ENCODE measurements at places on chromosomes 1 and 21.
A peak's percentile ranks its signal among the peaks of the same experiment; 100 is the strongest.

GRCh38 chr1:237655778-237656177, 234.9 kb downstream of the ZP4 start:
- no peak for DNase-seq

GRCh38 chr1:226938903-226939437, 1.1 kb upstream of the COQ8A start:
- DNase-seq, result no peak

- DNase-seq, result no peak
Observed at GRCh38 chr1:6498576-6499111, 7.2 kb upstream of the PLEKHG5 start.

DNA sequence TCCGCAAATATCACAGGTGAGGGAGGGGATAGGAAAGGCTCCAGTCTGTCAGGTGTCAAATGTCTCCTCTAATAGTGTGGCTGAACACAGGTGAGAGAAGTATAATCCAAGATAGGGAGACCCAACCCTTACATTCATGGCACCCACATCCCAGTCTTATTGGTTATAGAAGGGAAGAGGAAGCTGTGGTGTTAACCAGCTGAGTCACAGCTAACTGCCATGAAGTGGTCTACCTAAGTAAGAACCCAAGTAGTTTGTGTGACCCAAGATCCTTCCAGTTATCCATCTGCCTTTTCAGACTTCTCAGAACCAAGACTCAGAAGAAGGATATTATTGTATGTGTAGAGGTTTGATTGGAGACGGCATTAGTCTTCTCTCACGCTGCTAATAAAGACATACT, 37.1 kb downstream of the DDAH1 start:
- no peak for DNase-seq

GRCh38 chr1:13478692-13479091, 35.1 kb downstream of the LRRC38 start:
- DNase-seq, result no peak

- peak; percentile 26 for DNase-seq
Observed at GRCh38 chr21:37460196-37460595, 93.6 kb downstream of the DYRK1A start.

GRCh38 chr1:152020849-152021248, 16.0 kb downstream of the S100A11 start:
- no peak for DNase-seq

DNA sequence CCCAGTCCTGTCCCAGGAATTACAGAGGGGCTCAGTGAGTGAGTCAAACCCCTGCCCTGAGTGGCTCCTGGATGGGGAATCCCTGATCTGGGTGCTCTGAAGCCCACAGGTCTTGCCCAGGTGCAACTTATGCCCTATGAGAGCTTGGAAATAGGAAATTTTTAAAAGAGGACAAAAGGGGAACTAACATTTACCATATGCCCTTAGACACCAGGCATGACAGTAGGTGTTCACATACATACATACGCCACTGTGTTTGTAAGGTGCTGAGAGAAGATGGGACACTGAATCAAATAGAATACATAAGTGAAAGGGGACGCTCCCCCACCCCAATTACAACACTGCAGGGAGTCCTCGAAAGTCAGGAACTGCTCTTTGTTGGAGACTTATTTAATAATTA, 1.4 kb downstream of the CFAP45 start:
- no peak for DNase-seq

DNA sequence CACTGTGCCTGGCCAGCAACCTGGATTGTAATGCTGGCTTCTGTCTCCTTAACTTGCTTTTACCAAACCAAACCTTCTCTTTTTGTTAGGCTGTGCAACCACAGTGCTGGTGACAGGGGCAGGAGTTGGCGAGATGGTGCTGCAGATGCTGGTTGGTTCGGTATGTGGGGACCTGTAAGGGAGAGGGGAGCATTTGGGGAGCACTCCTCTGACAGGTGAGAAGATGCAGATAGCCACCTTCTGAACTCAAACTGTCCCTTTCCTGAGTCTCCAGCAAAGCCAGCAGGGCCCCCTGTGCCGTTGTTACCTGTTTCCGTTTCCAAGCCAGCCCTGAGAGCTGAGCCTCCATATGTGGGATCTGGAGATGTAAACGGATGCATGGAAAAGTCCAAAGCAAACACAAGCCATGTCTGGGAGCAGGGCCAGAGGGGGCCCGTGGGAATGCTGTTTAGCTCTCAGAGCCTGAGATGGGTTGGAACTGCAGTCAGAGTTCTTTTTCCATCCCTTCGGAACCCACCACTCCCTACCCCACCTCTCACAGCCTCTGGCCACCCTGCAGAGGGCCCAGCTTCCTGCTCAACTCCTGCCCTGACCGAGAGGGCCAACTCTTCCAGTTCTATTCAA, 34.0 kb downstream of the ELK4 start:
- no peak for DNase-seq

- no peak for DNase-seq
Observed at GRCh38 chr1:206863266-206863665, 2.2 kb upstream of the IL20 start.

DNA sequence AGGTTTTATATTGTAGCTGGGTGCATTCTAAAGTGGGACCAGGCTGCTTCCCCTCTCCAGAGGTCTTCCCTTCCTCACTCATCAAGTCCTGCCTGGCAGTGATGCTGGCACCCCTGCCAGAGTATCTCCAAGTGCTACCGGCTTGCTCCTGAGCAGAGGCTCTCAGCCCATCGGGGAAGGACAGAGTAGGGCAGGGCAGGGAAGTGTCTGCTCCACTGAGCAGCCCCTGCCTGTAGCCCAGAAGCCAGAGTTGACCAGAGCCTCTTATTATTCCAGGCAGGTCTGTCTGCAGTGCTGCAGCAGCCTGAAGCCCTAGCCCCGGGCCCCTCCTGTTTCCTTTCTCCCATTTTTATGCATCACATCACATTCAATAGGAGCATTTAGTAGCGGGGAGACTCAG, 51.1 kb downstream of the ATP2B4 start:
- no peak for DNase-seq

GRCh38 chr1:91552091-91552490, 51.4 kb downstream of the CDC7 start:
- DNase-seq, result no peak

DNA sequence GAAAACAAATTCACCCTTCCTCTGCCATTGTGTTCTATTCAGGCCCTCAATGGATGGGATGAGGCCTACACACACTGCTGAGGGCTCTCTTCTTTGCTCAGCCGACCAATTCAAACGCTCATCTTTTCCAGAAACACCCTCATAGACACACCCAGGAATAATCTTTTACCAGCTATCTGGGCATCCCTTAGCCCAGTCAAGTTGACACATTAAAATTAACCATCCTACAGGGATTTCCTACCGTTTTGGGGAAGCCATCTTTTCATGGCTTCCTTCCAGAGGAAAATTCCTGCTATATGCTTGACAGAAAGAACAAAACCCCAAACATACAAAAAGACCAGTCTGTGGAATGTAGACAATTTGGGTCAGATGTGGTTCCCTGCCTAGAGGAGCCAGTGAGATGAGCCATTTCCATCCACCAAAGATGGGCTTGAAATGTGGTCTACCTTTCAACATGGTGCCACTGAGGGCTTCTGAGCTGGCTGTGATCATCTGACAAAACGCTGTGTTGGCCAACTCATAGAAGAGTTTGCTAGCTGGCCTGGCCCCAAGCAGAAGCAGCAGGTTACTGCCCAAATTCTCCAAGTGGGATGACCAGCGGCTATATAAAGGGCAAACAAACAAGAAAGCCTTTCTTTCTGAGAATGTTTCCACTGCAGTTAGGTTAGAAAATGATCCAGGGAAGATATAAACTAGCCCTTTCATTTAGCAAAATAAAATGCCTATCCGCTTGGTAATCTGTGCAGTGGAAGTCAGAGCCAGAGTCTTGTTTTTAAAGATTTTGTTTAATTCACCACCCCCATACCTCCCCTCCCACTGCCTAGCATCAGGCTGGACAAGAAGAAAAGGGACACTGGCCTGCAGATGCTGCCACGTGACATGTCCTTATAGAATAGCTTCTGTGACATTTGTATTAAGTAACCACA, 69.1 kb upstream of the MRPS6 start:
- DNase-seq, result peak; percentile 82

GRCh38 chr1:25360596-25361581, 22.8 kb downstream of the TMEM50A start:
- DNase-seq, result no peak

- no peak for DNase-seq
Observed at GRCh38 chr1:39671793-39672550, at the start of gene NT5C1A. Gene NT5C1A (minus strand): TSS chr1:39672107. CDS start chr1:39672038, 69 bp downstream.

DNA sequence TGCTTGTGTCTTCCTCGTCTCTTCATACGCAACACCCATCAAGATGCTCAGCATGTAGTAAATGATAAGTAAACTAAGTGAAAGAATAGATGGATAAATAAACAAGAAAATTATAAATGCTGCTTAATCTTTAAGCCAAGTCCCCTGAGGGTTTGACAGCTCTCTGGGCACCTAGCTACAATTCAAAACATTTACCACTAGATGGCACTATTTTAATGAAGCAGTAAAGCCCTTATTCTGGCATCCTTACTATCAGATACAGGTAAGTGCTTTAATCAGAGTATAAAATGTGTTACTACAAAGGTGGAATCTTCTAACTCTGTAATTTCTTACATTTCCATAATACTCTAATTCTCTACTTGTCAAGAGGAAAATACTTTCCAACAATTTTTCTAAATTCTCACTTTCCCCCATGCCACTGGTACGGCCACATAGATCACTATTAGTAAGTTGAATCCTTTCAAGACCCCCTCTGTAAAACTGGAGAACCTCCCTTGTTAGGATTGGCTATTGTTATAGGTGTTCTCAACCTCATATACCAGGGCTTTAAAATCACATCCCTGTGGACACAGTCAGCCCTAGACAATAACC, 137.8 kb downstream of the BARHL2 start:
- DNase-seq, result peak; percentile 52

GRCh38 chr1:1051127-1051810, 22.8 kb downstream of the RNF223 start:
- no peak for DNase-seq

- DNase-seq, result no peak
Observed at GRCh38 chr1:112583366-112583765, 35.6 kb downstream of the ST7L start.

DNA sequence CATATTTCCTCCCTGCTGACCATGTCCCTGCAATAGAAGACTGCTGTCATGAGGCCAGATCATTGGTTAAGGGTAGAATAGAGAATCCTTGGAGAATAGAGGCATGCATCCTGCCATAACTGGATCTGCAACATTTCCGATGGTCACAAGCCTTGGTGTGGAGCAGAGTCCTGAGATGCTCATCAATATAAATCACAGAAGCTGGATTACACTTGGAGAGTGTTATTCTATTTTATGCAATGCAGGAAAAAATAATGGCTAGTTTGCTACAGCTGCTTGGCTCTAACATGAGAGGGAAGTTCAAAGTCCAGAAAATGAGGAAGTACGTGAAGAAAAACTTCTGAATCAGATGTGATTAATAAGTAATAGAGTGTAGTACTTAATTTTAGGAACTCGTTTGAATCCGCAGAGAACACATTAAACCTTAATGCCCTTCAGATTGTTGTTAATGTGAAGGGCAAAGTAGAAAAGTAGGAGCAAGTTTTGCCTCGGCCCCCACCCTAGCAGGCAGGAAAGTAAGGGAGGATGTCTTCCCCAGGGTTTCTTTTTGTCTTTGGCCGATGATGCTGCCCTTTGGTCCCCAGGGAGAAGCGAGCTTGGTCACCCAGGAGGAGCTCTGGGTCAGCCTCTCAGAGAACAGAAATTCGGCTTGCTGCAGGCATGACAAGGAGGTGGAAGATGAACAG, 59.5 kb downstream of the KCNK1 start:
- DNase-seq, result no peak

DNA sequence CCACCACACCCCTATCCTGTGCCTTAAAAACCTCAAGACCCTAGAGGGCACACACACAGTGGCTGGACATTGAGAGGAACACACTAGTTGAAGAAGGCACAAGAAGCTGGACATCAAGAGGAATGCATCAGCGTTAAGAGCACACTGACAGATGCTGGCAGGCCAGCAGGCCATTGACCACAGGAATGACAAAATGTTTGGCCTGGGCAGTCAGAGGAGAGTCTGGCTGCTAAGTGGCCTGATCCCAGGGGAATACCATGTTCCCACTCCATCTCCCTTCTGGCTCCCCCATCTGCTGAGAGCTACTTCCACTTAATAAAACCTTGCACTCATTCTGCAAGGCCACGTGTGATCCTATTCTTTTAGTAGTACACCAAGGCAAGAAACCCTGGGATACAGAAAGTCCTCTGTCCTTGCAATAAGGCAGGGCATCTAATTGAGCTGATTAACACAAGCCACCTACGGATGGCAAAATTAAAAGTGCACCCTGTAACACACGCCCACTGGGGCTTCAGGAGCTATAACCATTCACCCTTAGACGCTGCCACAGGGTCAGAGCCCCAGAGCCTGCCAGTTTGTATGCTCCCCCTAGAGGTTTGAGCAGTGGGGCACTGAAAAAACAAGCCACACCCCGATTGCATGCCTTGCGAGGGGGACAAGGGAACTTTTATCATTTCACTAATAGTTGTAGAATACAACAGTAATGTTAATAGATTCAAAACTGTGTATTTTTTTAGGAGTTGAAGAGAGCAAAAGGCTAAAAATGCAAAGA, 1216.1 kb upstream of the NCAM2 start:
- DNase-seq, result no peak

DNA sequence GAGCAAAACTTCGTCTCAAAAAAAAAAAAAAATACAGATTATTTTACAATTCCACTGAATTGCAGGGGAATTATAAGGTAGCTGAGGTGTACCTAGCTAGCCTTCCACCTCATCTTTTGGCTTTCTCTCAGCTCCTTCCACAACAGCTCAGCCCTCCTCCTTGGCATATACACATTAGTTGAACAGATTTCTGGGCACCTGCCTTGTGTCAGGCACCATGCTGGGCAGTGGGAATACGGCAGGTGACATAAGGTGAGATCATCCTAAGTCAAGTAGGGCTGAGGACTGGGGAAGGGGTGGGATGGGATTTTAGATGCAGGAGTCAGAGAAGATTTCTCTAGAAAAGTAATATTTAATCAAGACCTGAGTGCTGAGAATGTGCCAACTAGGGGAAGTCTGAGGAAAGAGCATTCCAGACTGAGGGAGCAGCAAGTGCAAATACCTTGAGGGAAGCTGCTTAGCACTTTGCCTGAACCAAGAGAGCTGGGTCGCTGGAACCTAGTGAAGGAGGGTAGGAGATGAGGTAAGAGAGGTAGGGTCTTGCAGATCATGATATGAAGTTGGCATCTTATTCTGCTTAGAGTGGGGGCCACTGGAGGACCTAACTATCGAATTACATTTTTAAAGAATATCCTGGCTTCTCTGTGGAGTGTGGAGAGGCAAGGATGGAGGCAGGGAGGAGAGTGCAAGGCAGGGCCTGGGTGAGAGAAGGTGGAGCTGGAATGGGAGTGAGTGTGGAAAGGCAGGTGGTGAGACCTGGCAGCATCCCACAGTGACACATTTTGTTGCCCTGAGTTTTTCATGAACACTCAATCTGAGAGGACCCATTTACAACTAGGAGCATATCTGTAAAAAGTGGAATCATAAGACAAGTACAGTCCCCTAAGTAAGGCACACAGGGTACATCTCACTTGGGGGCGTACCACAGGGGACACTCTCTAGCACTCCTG, 28.2 kb downstream of the LAMC2 start:
- no peak for DNase-seq
